Osteocyte (in vitro differentiated cells): ENCODE measurements at places on chromosomes 5 and 9. TPM values are rescaled to one million over a fixed set of nuclear protein-coding genes. Genes with fewer than 3 reads are reported as not detected.
A peak's percentile ranks its signal among the peaks of the same experiment; 100 is the strongest.

DNA sequence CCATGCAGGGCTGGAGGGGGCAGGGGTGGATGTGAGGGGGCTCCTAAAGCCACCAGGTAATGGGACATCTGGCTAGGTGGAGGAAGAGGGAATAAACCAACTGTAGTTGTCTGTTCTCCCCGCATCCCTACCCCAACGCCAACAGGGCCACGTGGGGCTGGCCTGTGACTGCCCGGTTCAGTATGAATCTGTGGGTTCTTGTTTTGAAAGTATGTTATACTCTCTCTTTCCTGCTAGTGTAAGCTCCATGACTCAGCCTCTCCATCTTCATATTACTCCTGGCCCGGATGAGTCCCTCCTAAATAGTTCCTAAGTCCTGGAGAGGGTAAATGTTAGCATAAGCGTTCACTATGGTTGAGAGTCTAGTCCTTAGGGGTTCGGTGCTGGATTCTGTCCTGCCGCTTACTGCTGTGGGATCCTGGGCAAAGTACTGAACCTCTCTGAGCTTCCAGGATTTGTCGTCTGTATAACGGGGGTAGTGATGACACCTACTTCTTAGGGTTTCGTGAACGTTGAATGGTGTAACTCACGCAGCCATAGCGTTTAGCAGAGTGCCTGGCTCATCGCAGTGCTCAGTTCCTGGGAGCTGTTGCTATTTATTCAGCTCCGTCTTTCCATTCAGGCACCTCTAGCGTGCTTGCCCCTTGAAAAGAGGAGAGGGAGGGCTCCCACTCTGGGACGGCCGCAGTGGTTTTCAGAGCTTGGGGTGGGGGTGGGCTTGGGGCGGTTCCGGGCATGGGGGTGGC lies 28.8 kb downstream of the LHX2 start:
- DNase-seq, result no peak

DNA sequence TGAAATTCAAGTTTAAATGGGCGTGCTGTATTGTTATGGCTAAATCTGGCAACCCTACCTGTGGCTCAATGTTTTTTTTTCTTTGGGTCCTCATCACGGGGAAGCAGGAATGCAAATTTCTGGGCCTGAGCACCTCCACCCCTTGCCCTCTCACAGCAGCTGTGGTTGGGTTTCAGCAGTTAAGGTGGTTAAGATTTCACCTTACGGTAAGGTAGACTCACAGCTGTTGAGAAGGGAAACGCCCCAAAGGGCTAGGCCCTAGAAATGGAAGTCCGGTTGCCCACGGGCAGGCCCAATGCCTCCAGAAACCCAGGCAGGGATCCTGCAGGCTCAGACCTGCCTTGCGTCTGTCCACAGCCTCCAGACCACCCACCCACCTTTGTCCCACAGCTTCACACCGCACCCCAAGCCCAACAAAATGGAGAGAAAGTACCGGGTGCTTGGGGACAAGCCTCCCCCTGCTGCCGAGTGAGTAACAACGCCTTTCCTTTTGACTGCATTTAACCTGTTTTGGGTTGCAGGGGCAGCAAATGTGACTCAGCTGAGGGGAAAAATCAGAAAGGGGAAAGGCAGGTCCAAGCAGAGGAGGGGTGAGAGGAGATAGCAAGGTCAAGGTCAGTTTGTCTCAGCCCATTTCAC lies 48.1 kb upstream of the TDRD7 start:
- DNase-seq, result no peak

DNA sequence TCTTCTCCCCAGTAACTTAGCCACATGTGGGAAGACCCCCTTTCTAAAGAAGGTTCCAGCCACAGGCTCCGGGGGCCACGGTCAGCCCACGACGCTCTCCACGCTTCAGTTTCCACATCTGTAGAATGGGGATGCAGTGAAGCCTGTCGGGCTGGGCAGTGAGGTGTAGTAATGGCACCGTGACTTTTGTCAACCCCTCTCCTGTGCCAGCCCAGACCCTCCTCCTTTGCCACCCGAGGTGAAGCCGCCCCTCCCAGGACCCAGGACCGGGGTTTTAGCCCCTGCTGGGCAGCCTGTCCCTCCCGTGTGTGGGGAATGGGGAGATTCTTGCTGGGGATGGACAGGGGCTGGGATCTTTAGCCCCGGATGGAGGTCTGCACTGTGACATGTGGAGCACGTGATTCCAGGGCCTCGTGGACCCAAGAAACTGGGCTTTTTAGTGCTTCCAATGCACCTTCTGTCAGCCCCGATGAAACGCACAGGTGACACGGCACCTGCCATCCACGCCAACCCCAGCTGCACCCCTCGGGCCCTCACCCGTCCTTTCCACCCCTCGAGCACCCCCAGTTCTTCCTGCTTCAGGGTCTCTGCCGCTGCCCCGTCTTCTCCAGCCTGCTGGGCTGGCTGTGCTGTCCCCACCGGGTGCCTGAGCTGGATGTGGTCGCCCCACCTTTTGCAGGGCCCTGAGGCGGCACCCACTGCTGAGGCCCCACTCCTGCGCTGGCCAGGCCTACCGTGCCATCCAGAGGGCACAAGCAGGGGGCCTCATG lies 13.4 kb upstream of the RNU6ATAC start:
- DNase-seq, result no peak

FABP6 gene
- not detected in 2 replicates for total RNA-seq

- no peak for DNase-seq
Observed at GRCh38 chr5:142906863-142907671, 136.9 kb downstream of the ARHGAP26 start.

- DNase-seq, result no peak
Observed at GRCh38 chr5:133936651-133937015, 31.8 kb downstream of the C5orf15 start.

DNA sequence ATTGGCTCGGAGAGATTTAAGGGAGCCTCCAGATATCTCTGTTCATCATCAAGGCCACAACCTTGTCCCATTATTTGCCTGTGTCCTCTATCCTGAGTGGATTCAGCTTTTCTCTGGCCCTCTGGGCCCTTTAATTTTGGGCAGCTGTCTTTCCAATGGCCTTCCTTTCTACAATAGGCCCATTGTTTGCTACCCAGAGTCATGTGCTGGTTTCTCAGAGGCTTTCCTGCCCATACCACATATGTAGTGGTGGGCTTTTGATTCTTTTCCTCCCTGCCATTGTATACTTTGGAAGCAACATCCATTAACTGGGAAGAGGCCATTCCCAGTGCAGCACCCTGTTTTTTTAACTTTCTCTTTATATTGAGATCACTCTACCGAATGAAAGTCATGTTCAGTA lies 233.9 kb upstream of the SGCD start:
- no peak for DNase-seq

DNA sequence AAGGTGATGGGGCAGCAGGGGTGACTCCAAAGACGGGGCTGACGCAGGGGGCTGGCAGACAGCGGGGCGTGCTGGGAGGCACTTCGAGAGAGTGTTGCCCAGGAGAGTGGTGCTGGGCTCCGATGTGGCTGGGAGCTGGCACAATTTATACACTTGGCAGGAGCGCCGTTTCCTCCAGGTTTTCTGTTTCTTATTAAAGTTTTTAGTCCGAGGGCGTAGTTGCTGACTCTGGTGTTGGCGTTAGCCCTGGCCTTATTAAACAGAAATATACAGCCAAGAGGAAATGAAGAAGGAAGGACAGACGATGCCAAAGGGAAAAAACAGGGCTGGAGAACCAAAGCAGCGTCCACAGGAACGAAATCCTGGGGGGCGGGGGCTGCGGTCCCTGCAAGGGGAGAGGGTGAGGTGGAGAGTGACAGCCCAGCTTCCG lies 139.6 kb upstream of the PHYKPL start:
- DNase-seq, result no peak

- no peak for DNase-seq
Observed at GRCh38 chr5:167658889-167659288, 632.6 kb upstream of the WWC1 start.

SMIM33 gene
- total RNA-seq, result not detected in 2 replicates

GRCh38 chr5:171771856-171772255 lies 13.8 kb upstream of the SMIM23 start:
- peak; percentile 6 for DNase-seq

HSPA4 gene
- total RNA-seq, result 94.9 and 107 TPM in 2 replicates

SAXO1 gene
- not detected in 2 replicates for total RNA-seq

DNA sequence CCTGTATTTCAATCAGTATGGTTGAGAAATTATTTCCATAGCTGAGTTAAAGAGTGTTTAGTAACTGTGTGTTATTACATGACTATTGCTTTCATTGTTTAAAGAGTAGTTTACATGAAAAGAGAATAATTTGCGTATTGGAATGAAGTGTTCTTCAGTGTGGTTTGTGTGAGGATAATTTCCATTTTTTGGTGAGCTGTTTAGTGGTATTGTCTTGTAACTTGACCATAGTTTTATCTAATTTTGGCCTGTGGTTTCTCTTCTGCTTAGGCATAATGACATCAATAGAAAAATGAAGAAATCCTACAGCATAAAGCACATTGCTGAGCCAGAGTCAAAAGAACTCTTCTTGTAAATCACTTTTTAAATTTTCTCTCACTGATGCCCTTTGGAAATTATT lies 151.2 kb downstream of the SNCAIP start:
- no peak for DNase-seq

DNA sequence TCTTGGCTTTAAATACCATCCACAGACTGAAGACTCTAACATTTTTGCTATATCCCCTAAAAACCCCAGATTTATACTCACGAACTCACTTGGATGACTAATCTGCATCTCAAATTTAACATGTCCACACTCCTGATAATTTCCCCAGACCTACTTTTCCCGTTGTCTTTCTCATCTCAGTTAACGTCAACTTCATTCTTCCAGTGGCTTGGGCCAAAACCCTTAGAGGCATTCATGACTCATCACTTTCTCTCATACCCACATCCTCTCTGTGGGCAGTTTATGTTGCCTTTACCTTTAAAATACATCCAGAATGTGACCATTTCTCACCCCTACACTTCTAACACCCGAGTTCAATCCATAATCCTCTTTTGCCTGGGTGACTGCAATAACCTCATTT lies 96.7 kb downstream of the EDIL3 start:
- no peak for DNase-seq

NAIP gene
- total RNA-seq, result 10.9 and 11.3 TPM in 2 replicates

DNA sequence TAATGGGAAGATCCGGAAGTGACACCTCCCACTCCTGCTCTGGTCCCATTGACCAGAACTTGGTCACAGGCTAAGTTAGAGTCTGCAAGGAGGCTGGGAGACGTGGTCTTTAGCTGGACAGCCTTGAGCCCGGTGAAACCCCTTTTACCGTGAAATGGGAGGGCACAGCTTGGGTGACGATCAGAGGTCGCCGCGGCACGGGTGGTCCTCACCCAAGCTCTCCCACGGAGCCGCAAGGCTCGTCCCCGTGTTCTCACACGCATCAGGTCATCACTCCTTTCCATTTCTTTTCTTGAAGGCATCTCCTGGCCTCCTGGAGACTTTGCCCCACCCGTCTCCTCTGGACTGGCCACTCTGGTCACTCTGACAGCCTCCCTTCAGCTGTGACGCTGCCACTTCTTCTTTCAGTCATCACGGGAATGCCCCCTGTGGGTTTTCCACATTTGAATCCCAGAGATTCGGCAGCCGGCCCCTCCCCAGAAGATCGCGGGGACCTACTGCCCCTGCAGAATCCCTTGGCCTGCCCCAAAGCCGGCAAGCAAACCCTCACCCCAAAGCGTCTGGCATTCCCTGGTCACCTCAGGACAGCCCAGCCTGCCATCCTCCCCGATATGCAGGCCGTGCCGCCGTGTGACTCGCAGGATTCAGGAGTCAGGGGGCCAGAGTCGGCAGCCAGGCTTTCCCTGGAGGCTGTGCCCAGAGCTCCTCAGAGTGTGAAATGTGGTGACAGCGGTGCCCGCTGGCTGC lies 18.9 kb upstream of the EGFL7 start:
- no peak for DNase-seq

DNA sequence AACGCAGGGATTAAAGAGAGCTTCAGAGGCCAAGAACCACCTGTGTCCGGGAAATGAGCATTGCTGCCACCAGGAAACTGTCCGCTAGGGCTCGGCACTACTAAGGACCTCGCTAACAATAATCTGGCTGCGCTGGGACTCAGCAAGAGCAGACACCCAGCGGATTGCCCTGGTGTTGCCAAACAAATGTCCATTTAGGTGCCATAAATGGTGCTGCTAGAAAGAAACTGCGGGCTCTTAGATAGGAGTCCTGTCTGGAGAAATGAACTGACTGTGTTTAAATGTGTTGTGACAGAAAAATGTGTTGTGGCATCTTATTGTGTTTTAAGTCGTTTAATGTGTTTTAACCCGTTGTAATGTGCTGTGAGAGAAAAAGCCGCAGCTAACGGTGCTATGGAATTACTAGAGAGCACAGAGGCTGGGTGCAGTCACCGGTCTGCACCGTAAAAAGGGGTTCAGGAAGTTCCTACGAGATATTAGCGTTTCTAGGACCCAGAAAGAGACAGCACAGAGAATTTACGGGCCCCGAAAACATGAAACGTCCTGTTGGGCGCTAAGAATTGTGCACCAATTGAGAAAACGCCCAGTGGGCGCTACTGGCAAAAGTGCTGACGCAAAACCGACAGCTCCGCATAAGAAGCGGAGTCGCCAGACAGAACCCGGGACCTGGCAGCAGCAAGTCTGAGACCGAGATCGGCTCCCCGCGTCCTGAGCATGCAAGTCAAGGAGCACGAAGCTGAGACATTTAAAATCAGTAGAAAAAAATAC lies 90.6 kb downstream of the ANXA2R start:
- no peak for DNase-seq

- no peak for DNase-seq
Observed at GRCh38 chr5:41503860-41504259, 6.5 kb downstream of the PLCXD3 start.

GRCh38 chr9:107869111-107869510 lies 379.5 kb upstream of the KLF4 start:
- no peak for DNase-seq

GRCh38 chr5:135242021-135242865 lies 156.8 kb downstream of the MACROH2A1 start:
- peak; percentile 67 for DNase-seq

DNA sequence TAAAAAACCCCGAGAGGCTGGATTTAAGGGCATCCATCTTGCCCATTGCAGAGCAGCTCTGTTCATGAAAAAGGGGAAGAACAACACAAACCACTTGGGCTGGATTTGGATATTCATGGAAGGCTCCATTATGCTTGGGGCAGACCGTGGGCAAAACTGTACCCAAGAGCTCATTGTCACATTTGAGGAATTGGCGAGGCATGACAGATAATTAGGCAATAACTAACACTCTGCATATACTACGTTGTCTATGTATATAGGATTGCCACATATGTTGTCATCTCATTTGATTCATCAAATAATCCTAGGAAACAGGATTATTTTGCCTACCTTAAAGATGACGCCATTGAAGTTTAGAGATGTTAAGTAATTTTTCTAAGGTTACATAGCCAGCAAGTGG lies 255.4 kb downstream of the SMARCA2 start:
- DNase-seq, result no peak

GNA14 gene
- not detected in 2 replicates for total RNA-seq

- DNase-seq, result no peak
Observed at GRCh38 chr9:112711050-112711689, 6.7 kb downstream of the INIP start.

DNA sequence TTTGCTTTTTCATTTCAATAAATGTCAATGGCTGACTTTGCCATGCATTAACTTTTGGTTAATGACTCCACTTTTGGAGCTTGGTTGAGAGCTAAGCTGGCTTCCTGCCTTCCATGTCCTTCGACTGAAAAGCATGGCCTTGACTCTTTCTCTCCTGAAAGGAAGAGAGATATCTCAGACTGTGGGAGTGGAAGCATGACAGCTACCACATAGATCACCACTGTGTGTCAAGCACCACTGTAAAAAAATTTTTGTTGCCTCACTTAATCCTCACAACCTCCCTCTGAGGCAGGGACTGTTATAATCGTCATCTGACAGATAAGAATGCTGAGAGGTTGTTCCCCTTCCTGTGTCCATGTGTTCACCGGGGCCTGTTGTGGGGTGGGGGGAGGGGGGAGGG lies 184.8 kb downstream of the RORB start:
- DNase-seq, result no peak

TUBB4B gene
- 132 and 136 TPM in 2 replicates for total RNA-seq
